ENCODE measurements at places on chromosomes 1 and 21.

DNA sequence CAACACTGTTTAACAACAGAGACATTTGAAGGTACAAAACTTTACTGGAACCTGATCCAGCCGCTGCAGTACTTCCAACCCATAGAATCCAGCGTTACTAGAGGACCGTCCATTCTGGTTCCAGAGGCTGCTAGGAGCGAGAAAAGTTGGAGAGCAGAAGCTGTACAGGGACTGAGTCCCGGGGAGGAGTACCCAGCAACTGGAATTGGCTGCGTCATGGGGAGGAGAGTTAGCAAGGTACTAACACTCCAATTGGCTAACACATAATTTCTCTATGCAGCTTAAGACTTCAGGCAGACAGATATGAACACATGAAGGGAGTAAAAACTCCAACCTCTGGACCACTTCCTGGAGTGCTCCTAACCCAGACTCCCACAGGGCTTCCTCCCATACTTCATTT, 2.1 kb upstream of the QSOX1 start:
- no peak for DNase-seq

DNA sequence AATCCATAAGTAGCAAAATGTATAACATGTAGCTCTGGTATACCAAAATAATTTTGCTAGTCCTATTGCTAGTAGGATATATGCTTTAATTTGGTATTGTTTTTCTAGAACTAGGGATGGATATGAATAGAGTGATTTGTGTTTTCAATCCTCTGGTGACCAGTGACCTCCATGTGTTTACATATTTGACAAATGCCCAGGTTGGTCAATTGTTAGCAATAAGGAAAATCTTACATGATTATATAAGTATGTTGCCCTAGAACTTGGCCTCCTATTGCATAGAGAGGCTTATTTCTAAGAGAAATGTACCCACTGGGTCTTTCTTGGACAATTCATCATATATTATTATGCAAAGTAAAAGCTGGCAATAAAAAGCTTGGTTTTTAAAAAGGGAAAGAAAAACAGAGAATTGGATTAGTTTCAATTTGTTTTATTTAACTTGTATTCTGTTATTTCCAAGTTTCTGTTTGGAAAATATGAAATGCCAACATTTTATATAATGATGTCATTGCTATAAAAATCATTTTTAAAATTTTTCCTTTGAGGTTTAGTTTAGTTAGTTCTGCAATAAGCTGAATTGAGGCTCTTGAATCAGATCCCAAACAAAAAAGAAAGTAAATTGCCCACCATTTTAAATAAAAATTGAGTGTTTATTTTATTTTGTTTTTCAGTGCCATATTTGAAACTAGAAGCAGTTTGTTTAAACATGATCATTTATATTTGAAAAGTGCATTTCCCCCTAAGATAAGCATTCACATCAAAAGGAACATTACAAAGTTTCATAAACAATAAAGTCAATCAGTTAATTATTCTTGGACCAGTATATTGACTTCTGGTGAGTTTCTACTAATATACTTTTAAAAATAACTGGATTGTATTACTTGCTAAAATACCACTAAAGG, 210.9 kb downstream of the ZC3H11B start:
- no peak for DNase-seq

DNA sequence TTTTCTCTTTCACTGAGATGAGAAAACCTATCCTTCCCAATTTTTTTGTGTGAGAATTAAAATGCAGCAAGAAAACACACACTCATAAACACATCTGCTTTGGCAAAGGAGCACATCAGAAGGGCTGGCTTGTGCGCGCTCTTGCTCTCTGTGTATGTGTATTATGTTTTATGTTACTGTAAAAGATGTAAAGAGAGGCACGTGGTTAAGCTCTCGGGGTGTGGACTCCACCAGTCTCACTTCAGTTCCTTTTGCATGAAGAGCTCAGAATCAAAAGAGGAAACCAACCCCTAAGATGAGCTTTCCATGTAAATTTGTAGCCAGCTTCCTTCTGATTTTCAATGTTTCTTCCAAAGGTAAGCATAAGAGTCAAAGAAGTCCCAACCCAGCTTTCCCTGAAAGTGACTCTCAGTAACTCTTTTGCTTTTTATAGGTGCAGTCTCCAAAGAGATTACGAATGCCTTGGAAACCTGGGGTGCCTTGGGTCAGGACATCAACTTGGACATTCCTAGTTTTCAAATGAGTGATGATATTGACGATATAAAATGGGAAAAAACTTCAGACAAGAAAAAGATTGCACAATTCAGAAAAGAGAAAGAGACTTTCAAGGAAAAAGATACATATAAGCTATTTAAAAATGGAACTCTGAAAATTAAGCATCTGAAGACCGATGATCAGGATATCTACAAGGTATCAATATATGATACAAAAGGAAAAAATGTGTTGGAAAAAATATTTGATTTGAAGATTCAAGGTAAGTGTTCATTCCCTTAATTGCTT, at the start of gene CD2:
Gene CD2 (plus strand): TSS at position 233 of the 780 bp plus-strand sequence. CDS start 63 bp downstream, at position 296.
- DNase-seq: no peak

- peak; percentile 62 for DNase-seq
Measured at GRCh38 chr1:156691665-156692440, 13.5 kb downstream of the CRABP2 start.

DNA sequence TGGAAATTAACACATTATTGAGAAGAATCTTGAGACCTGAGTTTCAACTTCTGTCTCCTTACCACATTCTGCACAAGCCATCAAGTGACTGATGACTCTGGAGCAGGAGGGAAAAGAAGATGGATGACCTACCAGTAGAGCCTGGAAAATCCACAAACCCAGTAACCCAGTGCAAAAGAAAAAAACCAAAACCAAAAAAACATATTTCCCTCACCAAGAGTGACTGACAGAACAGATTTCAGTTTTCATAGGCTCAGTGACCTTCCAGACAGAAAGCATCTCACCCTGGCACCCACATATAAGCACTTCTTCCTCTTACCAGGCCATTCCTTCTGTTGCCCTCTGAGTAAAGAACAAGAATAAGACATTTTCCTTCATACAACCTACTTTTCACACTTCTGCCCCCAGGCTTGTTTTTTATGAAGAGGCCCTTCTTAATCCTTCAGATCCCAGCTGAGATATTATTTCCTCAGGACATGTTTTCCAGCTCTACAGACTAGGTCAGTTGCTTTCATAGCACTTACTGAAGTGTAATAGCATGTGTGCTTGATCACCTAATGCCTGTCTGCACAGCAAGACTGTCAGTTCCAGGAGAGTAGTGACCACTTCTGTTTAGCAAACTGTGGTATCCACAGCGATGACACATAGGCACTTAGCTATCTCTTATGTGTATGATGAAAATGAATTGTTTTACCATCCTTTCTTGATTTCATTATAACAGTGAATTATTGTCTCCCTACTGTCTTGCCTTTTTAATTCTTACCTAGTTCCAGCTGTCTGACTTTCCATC, 4.0 kb downstream of the TSACC start:
- DNase-seq: peak; percentile 55

- no peak for DNase-seq
Measured at GRCh38 chr21:41926807-41927171, 27.0 kb downstream of the C2CD2 start.

DNA sequence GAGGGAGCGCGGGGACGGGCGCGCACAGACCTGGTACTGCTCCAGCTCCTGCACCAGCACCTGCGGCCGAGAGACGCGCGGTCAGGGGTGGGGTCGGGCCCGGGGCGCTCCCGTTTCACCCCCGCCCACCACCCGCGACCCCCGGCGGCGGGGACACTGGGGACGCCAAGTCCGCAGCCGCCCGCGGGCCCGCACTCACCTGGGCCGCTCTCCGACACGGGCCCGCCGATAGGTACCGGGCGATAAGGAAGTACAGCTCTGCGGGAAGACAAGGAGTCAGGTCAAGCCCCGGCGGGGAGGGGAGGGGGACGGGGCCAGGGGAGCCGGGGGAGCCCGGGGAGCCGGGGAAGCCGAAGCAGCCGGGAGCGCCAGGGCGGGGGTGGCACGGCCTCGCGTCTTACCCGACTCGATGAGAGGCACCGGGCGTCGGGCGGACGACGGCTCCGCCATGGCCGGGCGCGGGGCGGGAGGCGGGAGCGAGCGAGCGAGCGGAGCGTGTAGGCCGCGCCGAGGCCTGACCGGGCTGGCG, 326 bp downstream of the BRWD1 start:
- DNase-seq: no peak

DNA sequence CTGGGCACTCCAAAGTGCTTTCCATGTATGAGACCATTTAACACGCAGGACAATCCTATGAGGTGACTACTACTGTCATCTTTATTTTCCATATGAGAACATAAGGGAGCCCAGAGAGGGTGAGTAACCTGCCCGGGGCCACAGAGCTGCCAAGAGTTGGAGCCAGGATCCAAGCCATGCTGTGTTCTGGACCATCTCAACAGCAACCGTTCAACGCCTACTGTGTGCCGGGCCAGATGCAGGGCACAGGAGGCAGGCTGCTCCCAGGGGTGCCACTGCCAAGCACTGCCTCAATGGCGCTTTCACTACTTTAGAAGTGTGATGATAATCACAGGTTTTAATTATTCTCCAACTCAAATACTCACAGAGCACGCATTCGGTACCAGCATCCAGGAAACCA, 3.8 kb downstream of the ALDH4A1 start:
- no peak for DNase-seq

GRCh38 chr1:10632691-10633090, 157.9 kb downstream of the PEX14 start:
- DNase-seq: no peak

GRCh38 chr1:169103002-169103401, 3.5 kb upstream of the ATP1B1 start:
- DNase-seq: no peak

GRCh38 chr1:229570891-229571516, 12.5 kb upstream of the ABCB10 start:
- no peak for DNase-seq

DNA sequence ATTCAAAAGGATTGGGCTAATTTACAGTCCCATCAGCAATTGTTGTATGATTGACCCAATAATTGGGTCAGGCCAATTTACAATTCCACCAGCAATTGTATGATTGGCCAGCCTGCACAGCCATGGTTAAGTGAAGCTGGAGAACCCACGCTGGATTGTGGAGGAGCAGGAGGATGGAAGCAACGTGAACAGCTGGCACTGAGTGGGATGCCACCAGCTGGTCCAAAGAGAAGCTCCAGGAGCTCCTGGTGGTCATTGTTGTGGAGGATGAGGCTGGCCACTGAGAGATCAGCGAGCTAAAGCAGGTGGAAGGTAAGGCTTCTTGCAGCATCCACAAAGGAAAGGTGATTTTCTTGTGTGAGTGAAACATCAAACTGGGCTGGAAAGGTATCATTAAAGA, 23.2 kb upstream of the EFCAB14 start:
- no peak for DNase-seq

DNA sequence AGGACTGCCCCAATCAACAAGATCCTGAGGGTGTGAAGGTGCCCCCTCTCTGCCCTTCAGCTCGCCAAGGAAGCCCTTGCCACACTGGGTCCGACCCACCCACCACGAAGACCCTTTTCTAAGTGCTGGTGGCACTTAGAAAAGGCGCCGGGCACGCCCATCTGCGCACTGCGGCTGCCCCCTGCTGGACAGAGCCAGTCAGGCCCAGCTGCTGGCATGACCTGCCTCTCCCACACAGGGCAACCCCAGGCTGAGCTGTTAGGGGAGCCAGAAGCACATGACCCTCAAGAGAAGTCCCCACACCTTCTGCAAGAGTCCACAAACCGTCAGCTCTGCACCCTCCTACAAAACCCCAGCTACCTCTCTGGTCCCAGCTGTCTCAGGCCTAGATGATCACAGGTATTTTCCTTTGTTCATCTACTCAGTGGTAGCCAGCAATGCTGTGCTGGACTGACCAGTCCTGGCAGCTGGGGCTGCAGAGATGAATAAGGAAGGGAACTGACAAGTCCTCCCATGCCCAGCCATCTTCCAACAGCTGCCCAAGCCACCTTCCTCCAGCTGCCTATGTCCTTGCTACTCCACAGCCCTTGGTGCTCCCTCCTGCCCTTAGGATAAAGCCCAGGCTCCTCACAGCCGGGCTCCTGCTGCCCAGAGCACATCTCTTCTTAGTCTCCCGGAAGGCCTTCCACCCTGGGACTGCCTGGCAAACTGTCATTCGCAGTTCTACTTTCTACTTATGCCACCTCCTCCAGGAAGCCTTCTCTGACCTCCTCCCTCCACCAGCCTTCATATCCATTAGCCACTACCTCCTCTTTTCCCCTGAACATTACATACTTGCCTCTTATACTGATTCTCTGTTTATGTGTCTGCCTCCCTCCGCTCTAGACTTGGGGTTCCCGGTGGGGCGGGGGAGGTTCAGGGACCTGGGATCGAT, 39.8 kb upstream of the ZC3H12A start:
- peak; percentile 74 for DNase-seq

DNA sequence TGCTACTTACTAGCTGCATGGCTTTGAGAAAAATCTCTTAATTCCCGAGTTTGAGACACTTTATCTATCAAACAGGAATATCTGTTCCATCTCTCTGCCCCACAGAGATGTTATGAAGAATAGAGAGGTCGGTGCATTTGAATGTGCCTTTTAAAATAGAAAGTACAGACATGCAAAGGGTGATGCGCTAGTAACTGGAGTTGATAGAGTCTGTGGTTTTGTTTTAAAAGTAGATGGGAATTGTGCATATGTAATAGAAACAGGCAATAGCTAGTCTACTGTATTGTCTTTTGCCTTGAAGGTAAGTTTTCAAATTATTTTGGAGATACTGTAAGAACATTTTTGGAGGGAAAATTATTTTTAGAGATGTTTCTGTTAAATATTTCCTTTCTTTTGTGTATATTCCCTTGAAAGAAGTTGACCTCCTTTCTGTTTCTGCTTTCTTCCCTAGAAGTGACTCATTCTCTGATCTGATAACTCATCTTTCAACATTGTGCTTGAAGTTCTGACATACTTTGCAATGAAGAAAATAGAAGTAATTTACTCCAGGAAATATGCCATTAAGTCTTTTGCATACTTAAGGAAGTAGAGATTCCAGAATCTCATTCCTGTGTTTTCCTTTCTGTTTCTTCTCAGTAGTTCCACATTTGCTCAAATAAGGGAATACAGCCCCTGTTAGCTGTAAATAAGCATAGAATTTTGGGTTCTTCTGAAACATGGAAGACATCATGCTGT, 151.6 kb downstream of the SDCCAG8 start:
- DNase-seq: peak; percentile 38

Data from GM23248 (cell line).